Cortex of kidney (tissue), 1 donor: ENCODE measurements at places on chromosomes 16 and 17.

DNA sequence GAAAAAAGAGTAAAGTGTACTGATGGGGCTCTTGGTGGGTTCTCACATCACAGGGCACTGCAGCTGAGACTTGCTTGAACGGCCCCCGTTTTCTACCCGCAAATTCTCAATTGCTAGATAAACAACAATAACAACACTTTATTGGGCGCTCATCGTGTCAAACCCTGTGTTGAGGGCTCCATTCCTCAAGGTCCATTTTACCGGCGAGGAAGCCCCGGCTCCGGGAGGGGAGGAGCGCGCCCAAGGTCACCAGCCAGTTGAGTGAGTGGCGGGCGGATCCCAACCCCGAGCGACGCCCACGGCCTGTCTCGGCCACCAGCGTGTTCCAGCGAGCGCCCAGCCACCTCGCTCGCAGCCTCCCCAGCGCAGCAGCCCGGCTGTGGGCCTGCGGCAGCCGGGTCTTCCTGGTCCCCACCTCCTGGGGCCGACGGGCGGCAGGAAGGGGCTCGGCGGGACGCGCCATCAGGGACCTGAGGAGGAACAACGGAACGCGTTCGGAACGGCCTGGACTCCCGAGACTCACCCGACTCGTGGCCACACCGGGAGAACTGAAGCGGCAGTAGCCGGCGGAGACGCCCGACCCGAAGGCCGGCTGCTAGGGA, 373 bp downstream of the CMC2 start:
- DNase-seq, result no peak

GRCh38 chr16:81008505-81008789, 1.4 kb downstream of the CENPN start:
- DNase-seq, result no peak

DNA sequence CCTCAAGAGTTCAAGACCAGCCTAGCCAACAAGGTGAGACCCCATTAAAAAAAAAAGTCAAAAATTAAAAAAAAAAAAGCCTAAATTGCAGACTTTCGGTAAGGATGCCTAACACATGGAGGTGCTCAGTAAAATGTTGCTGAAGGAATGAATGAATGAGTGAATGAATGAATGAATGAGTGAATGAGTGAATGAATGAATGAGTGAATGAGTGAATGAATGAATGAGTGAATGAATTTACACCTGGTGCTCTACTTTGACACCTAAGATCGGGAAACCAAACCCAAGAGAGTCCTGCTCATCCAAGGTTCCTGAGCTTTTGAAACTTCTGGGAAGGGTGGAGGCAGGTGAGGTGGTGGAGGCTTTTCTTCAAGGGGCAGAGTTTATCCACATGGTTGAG, 112.2 kb upstream of the LHX1 start:
- DNase-seq, result no peak

DNA sequence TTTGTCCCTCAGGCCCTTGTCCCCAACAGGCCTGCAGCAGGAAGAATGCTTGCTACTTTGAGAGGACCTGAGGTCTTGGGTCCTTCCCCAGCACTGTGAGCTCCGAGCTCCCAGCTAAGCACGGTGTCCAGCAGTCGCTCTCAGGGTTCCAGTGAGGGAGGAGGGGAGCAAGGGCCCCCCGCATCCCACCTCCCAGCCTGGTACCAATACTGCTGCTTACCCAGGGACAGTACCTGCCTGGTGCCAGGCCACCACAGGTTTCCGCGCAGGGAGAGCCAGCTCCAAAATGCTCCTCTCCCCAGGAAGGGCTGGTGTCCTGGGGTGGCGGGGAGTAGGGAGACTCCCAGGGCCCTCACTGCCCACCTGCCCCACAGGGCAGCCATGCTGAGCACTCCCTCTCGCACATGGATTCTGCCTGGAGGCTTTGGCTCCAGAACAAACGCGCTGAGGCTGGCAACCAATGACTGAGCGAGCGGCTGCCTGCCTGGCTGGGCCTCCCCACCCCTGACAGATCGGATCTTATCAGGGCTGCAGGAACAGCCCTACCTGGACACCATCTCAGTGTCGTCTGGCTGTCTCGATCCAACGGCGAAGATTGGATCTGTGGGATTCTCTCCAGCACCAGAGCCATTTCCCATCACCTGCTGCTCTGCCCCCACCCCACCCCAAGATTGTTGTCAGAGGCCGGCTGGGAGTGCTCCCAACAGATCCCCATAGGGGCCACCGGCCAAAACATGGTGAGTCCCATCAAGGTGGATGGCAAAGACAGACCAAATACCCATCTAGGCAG, 2.4 kb downstream of the DOK4 start:
- no peak for DNase-seq

GRCh38 chr17:82217530-82218204, 5.0 kb upstream of the CCDC57 start:
- no peak for DNase-seq

GRCh38 chr17:79811011-79811867, 14.4 kb upstream of the CBX8 start:
- no peak for DNase-seq

DNA sequence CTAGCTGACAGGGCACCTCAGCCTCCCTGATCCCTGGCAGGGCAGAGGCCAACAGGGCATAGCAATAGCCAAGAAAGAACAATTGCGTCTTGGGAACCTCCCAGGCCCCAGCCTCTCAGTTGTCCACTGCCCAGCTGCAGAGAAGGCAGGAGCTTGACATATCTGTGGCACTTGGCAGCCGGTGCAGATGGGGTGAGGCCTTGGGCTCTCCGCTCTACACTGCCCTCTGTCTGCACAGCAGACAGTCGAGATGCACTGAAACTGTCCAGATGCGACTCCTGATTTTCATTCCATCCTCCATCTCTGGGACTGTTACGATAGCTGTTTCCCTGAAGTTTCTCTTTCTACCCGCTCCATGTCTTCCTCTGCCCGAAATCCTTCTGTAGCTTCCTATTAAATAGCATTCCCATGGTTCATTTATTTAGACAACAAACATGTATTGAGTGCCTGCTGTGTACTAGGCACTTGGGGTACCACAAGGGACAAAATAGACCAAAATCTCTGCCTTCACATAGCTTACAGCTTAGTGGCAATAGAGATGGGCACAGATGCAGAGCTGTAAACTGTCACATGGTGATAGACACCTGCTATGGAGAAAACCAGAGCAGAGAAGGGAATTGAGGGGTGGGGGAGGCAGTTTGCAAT, 3.3 kb downstream of the POLR3E start:
- DNase-seq, result no peak

- no peak for DNase-seq
Measured at GRCh38 chr16:9808210-9808609, 374.0 kb downstream of the GRIN2A start.

- no peak for DNase-seq
Measured at GRCh38 chr16:67426950-67427349, 4.0 kb upstream of the HSD11B2 start.

- DNase-seq, result no peak
Measured at GRCh38 chr16:79283578-79283977, 317.0 kb downstream of the MAF start.

- DNase-seq, result no peak
Measured at GRCh38 chr17:12568358-12569251, 97.1 kb upstream of the MYOCD start.

DNA sequence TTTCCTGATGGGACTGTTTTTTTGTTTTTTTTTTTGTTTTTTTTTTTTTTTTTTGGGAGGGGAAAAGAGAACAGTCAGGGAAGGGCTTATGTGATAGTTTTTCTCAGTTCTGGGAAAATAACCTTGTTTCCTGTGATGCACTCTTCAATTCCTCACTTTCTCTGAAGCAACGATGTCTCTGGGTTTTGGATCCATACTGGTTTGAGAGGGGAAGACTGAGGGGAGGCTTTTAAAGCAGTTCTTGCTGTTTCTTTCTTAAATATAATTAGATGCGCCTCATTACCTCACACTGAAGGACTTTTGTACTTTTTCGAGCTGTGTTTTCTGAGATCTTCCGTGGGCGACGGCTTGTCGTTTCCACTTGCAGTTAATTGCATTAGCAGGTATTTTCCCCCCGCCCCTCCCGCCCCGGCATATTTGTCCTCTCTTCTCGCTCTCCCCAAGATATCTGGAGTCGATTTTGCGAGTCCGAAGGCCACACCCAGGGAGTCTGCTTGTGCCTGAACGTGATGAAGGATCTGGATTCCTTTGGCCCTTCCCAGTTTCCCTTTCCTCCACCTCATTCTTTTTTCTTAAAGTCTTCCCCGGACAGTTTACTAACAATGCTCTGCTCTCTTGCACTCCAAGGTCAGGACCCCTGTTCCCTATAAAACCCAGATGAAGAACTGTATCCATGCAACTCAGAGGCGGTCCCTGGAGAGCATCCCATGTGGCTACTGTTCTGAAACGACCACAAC, 125.2 kb upstream of the ZFHX3 start:
- DNase-seq, result no peak

DNA sequence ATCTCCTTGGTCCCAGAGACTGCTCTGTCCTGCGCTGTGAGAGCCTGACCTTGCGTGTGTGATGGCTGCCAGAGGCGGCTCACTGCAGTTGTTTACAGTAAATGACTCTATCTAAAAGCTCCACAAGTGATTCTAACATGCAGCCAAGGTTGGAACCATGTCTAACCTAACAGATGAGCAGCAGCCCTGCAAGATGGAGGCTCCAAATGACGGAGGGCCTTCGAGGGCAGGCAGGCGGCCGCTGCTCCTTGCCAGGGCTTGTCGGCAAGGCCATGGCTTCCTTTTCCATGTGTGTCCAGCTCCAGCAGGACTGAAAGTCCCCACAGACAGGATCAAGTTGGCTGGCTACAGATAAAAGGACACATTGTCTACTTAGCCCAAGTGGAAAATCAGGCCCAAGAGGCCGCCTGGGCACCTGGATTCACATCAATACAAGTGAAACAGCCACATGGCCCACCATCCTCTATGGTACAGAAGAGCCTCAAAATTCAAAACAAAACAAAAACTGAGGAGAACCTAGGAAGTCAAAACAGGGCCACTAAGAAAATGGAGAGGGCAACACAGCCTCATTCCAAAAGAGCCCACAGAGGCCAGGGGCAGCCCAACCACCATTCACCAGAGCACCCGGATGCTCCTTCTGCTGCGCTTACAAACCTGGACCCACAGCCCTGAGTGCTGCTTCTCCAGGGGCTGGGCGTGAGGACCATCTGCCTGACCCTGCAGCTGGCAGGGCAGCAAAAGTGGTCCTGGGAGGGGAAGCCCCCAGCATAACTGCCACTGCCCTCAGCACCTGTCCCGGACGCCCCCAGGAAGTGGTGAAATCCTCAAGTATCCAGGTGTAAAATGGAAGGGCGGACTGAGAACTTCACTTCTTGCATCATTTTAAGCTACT, 65.0 kb downstream of the AMFR start:
- no peak for DNase-seq

DNA sequence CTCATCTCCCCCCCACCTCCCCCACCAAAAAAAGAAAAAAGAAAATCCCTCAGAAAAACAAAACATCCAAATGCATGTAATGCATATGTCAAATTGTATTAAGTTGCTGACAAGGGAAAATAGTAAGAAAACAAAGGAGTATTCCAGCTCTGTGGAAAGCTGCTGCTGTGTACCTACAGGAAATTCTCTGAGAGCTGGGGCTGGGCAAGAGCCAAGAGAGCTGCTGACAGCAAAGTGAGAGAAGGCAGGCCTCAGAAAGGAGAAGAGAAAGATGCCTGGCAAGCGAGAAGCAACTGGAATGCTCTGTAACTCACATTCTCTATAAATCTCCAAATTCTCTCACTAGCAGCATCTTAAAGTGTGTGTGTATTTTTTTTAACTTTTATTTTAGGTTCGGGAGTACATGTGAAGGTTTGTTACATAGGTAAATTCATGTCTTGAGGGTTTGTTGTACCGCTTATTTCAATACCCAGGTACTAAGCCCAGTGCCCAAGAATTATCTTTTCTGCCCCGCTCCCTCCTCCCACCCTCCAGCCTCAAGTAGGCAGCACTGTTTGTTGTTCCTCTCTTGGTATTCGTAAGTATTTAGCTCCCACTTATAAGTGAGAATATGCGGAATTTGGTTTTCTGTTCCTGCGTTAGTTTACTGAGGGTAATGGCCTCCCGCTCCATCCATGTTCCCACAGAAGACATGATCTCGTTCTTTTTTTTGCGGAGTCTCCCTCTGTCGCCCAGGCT, 24.4 kb downstream of the CNTROB start:
- no peak for DNase-seq

- DNase-seq, result no peak
Measured at GRCh38 chr16:29971304-29971703, 2.4 kb upstream of the TAOK2 start.

GRCh38 chr16:63481060-63481459, 1444.8 kb upstream of the CDH8 start:
- no peak for DNase-seq

DNA sequence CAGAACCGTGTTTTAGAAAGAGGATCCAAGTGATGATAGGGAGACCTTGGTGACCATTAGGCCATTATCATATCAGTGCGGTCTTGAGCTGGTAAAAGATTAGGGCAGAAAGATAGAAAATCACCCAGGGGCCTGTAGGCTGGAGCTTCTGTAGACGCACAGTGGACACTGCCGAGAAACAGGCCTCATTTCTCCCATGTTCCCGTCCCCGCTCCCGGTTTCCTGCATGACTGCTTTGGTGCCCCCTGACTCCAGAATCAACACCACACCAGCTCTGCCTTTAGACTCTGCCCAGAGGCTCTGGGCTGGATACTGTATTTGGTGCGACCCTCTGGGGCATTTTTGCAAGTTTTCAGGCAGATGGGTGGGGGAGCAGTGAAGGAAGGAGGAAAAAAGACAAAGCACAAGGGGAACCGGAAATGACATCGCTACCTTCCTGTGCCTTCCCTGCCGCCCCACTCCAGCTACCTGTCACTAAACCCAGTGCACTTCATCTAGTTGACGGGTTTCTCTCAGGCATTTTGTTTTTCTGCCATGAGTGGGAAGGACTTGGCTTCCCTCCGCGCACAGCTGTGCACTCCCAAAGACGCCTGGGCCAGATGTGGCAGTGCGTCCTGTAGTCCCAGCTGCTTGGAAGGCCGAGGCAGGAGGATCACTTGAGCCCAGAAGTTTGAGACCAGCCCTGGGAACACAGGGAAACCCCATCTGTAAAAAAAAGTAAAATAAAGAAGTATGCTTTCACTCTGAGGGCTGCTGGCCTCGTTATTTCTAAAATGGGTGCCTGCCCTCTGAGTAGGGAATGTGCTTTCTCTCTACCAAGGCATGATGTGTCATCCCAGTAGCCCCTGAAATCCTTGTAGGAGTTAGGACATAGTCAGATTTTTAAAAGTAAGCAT, 214.1 kb downstream of the RPTOR start:
- no peak for DNase-seq

DNA sequence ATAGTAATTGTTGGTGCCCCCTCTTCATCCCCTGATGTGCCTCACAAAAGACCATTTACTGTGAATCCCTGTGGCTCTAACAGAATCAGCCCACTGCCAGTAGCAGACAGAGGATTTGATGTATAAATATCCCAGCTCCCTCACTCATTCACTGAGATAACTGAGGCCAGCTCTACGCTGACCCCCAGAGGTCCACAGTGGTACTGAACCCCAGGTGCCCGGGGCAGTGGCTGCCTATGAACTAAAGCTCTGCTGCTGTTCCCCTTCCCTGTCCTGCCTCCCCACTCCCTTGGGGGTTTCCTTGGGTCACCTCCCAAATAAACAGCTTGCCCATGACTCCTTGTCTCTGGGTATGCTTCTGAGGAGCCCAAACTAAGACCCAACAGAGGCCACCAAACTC, 295.8 kb downstream of the FOXL1 start:
- DNase-seq, result no peak
